T-helper 2 cell (primary cell): ENCODE measurements at places on chromosomes 7 and 10.

- DNase-seq, result peak; percentile 81
Observed at GRCh38 chr10:8254350-8254749, 199.9 kb downstream of the GATA3 start.

DNA sequence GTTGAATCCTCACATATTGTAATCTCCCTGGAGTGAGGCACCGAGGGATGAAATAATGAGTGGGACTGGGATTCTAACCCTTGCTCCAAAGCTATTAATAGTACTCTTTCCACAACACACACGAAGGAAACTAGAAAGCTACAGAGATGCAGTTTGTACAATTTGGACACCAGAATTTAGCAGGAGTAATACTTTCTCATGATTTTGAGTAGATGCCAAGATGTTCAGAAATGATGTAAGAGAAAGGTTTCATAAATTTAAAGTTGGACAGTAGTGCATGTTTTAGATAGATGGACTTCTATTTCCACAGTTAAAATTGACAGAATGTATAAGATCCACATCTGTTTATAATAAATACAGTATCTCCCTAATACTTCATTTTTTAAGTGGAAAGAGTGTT, 46.5 kb downstream of the PRR15 start:
- no peak for DNase-seq

DNA sequence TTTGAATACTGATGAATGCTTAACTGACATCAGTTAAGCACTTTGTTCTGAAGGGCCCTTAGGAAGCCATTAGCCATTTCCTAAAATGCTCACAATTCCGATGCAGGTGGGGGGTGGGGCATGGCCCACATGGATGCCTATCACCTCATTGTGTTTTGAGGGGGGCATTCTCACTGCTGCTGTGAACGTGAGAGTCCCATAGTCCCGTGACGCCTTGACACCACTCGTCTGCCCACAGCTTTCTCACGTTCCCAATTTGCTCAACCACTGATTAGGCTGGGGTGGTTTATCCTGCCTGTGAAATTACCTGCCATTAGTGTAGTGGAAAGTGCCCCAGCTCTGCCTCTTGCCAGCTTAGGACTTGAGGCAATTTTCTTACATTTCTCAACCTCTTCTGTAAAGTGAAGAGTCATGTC, 31.9 kb downstream of the DUSP5 start:
- DNase-seq, result peak; percentile 39

GRCh38 chr7:36129048-36129534, 24.0 kb upstream of the EEPD1 start:
- DNase-seq, result no peak

- DNase-seq, result no peak
Observed at GRCh38 chr7:132996581-132997242, 85.2 kb downstream of the CHCHD3 start.

DNA sequence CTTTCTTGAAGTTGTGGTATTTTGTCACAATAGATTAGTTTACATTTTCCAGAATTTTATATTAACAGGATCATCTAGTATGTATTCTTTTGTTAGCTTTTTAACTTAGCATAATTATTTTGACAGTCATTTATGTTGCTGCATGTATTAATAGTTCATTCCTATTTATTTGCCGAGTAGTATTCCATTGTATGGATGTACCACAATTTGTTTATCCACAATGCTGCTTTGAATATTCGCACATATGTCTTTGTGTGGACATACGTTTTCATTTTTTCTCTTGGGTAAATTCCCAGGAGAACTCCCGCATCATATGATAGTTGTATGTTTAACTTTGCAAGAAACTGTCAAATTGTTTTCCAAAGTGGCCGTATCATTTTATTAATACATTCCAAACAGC, 115.7 kb downstream of the CPEB3 start:
- no peak for DNase-seq

GRCh38 chr10:88875081-88875480, 5.0 kb upstream of the STAMBPL1 start:
- DNase-seq, result no peak

DNA sequence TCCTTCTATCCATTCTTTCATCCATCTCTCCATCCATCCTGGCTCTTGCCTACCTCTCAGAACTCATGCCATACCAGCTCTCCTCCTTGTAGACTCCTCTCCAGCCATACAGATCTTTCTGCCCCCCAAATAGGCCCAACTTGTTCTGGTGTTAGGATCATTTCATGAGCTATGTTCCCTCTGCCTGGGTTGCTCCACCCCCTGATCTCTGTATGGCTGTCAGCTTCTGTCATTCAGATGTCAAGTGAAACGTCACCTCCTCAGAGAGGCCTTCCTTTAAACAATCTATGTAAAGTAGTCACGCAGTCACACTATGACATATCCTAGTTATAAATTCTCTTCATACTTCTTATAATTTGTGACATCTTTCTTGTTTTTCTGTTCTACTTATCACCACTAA, 42.3 kb upstream of the PNLIPRP3 start:
- DNase-seq, result no peak

- DNase-seq, result peak; percentile 15
Observed at GRCh38 chr10:96229568-96230030, 41.8 kb downstream of the BLNK start.

DNA sequence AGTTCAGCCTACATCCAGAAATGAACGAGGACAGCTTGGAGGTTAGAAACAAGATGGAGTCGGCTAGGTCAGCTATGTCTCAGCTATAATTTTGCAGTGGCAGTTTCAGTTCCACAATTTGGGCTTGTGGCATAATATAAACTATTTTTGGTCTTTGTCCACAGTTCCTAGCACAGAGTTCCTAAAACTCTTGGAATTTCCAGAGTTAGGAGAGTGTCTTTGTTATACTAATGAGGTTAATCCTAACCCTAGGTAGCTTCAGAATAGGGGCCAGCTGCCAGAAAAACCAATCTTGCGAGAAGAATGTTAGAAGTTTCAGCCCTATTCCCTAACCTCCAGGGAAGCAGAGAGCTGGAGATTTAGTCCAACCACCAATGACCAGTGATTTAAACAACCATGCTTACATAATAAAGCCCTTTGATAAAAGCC, 131.9 kb downstream of the AKR1D1 start:
- no peak for DNase-seq

- DNase-seq, result no peak
Observed at GRCh38 chr10:90916392-90917237, 4.3 kb downstream of the ANKRD1 start.

- no peak for DNase-seq
Observed at GRCh38 chr10:109877546-109877945, 45.8 kb downstream of the XPNPEP1 start.

DNA sequence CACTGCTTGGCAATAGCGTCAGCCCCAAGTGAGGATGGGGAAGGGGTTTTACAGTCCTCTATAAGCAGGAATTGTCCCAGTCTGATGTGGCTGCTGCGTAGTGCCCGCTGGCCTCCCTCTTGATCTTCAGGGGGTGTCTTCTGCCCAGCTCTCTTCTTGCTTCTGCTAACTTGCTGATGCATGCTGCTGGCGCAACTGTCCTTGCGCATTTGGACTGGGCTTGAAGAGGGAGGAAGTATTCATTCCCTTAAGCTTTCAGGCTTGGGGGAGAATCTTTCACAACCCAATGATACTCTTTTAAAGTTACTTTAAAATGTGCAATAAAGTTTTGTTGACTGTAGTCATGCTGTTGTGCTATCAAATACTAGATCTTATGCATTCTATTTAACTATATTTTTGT, 10.3 kb downstream of the GALNT11 start:
- DNase-seq, result no peak

DNA sequence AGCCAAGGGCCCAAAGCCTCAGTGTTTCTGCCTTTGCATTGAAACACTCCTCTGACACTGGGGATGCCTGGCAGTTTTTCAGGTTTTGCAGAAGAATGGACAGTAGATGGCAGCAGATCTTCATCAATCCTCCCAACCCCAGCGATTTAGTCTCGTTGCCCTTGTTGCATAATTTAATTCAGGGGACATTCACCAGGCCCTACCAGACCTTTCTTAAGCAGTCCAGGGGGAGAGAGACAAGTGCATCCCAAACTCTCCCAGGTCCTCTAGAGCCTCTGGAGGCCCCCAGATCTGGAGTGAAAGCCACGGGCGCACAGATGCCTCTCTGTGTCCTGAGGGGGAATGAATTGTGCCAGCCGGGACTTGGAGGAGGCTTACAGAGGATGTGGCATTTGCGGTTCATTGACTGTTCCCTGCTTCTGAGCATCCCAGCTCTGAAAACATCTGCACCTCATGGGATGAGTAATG, 29.6 kb downstream of the MINDY4 start:
- DNase-seq, result no peak

- peak; percentile 49 for DNase-seq
Observed at GRCh38 chr7:150778738-150779301, 21.3 kb downstream of the TMEM176B start.

DNA sequence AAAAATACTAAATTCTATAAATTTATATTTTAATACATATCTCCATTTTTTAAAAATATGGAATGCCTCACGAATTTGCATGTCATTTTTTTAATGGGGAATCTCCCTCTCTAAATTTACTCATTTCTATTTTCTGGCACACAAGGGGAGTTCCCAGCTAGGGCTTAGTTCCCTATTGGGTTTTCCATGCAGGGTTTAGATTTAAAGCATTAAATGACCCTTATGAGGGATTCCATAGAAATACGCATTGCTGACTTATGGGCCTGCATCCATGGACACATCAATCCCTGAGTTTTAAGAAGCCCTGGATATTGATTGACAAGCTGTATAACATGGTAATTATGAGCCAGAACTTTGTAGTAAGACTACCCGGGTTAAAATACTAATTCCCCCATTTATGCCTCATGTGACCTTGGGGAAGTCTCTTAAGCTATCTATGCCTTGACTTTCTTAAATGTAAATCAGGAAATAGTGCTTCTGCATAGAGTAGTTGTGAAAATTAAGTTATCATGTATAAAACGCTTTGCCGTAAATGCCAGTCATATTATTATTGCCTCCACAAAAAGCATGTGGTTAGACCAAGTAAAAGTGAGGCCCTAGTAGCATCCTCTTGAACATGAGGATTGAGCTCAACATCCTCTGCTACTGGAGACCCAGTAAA, 78.8 kb upstream of the ANKRD1 start:
- DNase-seq, result no peak

DNA sequence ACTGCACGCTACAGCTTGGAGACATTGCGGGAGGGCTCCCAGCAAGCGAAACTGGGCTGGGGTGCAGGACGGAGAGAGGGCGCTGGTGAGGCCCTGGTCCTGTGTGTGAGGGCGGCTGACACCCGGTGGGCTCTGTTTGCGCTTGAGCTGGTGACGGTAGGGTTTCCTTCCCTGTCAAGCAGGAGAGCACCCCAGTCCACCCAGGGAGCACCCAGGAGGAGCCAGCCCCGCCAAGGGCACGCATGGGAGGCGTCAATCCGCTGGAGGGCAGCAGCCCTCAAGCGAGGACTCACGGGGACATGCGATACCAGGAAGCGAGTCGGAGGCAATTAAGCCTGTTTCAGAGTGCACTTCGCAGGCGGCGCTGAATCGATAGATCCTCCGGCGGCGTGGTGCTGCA, 109.4 kb downstream of the MAD1L1 start:
- no peak for DNase-seq

DNA sequence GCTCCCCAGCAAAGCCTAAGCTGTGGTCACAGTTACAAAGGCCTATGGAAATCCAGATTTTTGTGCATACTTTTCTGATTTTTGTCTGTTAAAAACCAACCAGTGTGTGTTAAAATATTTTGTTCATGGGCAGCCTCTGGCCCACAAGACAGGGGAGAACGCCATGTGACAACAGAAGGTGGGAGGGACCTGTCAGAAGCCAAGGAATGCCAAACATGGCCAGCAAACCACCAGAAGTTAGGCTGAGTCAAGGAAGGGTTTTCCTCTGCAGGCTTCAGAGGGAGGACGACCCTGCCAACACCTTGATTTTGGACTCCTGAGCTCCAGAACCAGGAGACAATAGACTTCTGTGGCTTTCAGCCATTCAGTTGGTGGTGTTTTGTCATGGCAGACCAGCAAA, 127.3 kb downstream of the CUL2 start:
- DNase-seq, result no peak

- DNase-seq, result no peak
Observed at GRCh38 chr7:149468208-149468607, 7.3 kb upstream of the ZNF777 start.

GRCh38 chr10:96904648-96905047, 72.5 kb downstream of the LCOR start:
- no peak for DNase-seq

GRCh38 chr7:47087866-47088265, 494.0 kb downstream of the TNS3 start:
- DNase-seq, result no peak

DNA sequence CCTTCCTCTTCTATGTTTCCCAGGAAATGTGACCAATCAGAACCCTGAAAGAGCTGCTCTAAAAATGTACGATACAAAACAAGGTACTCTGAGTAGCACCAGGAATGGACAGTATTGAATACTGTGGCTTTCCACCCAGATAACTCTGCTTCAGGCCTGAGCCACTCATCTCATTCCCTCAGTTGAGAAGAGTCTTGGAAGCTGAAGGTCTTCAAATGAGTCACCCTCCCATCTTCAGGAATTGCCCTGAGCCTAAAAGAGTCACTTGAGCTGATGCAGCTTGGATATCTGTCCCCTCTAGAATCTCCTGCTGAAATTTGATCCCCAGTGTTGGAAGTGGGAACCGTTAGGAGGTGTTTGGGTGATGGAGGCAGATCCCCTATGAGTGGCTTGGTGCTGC, 210.4 kb downstream of the DGKI start:
- DNase-seq, result no peak

- no peak for DNase-seq
Observed at GRCh38 chr7:105840981-105841749, 35.2 kb downstream of the ATXN7L1 start.

GRCh38 chr7:139511315-139511714, 12.2 kb upstream of the CLEC2L start:
- no peak for DNase-seq

DNA sequence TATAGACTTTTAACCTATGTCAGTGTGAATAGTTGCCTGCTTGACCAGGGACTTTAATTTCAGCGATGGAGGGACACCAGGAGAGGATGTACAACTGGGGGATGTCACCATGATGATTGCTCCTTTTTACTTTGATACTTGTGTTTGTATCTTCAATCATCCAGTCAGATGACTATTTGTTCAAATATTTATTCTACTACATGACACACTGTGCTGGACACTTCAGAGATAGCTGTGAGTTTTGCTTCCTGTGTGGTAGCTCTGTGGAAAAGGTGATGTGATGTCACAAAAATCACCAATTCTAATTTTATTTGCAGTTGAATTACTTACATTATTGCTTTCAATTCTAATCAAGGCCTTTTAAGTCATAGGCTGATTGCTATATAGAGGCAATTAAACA, 62.7 kb upstream of the CREB5 start:
- no peak for DNase-seq

GRCh38 chr7:123836656-123837055, 8.3 kb upstream of the HYAL4 start:
- no peak for DNase-seq
